Stimulated activated CD8-positive, alpha-beta memory T cell treated with anti-CD3 and anti-CD28 coated beads, Interleukin-4, amount 100 ng/mL, for 48 hours (primary cell): ENCODE measurements at places on chromosomes 7 and 10.

DNA sequence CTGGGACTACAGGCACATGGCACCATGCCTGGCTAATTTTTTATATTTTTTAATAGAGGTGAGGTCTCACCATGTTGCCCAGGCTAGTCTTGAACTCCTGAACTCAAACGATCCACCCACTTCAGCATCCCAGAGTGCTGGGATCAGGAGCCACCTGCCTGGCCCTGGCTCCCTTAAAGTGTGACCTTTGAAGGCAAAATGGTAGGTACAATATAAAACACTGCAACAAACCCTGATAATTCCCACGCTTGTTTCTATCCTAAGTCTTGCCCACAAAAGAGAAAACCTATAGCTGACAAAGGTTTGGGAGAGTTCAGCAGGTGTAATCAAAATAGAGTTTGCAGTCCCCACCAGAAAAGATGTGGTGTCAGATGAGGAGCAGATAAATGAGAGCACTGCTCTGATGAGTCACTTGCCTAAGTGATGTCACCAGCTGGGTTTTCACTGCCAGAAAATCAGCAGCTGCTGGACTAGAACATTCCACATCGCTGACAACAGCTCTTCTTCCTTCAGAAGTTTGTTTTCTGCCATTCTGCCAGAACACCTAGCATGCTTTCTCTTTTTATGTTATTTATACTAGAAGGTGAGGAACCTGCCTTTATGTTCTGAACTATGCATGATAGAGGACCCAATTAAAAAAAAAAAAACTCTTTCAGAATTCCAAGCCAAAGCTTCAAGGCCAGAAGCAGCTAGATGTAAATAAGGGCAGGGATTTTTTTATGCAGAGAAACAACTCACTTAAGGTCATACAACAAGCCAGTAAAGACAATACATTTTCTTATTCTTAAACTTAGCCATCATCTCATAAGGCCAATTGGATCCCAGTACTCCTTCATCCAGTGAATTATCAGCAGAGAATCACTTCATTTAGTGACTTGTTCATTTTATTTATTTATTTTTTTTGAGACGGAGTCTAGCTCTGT is 18.0 kb downstream of the PURB start:
- no peak for DNase-seq

GRCh38 chr7:115047958-115048720 is 126.2 kb downstream of the MDFIC start:
- DNase-seq, result no peak

DNA sequence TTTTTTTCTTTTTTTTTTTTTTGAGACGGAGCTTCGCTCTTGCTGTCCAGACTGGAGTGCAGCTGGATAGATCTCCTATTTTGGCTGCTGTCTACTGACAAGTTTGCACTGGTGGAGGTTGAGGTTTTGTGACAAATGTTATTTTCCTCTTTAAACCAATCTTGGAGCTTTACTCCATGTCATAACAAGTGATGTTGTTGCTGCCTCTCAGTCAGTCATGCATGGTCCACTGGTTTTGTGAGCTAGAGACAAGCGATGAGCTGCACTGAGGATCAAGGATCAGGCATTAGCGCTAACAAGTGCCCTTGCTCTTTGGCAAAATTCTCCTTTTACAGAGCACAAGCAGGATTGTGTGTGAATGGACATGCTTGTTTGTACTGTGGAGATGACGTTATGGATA is 805 bp upstream of the WDFY4 start:
- no peak for DNase-seq

- no peak for DNase-seq
Measured at GRCh38 chr7:73429622-73430505, 3.7 kb upstream of the FZD9 start.

DNA sequence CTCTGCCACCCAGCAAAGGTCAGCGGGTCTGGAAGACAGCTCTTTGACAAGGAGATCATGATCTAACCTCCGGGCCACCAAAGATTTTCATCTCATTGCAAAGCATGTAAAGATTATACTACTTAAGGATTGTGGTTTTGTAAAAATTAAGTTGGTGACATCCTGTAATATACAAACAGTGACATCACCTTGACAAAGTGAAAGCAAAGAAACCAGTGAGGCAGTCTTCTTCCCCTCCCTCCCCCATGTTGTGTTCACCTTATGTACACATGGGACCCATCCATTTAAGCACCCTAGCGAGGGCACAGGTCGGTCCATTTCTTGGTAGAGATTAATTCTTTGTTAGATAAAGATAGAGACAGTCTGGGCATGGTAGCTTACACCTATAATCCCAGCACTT is 3.9 kb downstream of the MDH2 start:
- DNase-seq, result no peak

GRCh38 chr10:80357851-80358125 is 1.2 kb downstream of the DYDC2 start:
- DNase-seq, result no peak

DNA sequence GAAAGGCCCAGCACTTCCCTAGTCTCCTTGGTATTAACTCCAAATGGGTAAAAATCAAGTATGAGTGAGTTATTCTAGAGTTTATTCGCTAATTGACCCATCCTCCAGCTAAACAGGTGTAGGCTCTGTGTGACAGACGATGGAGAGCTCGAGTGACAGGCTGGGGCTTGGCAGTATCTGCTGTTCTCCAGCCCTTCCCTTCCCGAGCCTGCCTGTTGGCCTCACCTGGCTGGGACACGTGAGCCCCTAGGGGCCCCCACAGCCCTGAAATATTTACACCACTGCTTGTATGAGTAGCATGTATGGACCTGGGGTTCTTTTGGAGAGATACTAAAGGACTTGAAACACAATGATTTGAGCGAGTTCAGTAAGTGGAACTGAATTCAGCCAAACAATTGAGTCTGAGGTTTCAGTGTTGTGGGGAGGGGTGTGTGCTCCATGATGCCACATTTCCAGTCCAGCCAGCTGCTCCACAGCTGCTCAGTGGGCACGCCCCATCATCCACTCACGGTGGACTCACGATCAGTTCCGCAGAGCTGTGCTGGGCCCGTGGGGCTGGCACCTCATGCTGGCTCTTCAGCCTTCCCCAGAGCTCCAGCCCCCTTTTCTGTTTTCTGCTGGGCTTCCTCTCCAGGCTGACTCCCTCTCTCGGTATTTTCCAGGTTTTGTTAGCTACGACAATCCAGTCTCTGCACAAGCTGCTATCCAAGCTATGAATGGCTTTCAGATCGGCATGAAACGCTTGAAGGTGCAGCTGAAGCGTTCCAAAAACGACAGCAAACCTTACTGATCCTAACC is 283.0 kb downstream of the USP6NL start:
- DNase-seq, result no peak

DNA sequence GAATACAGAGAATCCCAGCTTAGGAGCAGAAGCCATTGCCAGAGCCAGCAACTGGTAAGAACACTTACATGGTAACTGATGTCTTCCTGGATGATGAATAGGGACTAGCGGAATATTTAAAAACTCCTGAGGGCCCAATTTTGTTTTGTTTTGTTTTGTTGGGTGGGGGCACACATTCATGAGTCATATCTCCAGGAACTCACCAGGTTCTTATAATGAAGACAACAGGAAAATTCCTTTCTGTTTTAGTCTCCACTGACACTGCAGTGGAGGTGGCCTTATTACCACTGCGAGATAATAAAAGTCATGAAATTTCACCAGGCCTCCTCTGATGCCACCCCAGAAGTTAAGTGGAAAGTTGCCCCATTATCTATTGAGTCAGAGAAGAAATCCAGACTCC is 6.6 kb upstream of the CUZD1 start:
- no peak for DNase-seq

DNA sequence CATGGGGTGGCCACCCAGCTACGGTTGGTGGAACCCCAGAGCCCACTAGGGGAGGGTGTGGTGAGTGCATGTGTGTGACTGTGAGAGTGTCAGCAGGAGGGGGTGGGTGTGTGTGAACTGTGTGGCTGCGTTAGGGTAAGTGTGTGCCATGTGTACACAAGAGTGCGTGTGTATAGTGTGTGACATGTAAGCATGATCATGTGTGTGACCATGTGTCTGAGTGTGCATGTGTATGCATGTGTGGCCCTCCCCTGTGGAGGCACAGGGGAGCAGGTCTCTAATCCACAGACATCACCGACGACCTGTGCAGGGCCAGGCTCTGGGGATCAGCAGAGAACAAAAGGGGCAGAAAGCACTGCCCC is 3.5 kb upstream of the CFAP46 start:
- no peak for DNase-seq

DNA sequence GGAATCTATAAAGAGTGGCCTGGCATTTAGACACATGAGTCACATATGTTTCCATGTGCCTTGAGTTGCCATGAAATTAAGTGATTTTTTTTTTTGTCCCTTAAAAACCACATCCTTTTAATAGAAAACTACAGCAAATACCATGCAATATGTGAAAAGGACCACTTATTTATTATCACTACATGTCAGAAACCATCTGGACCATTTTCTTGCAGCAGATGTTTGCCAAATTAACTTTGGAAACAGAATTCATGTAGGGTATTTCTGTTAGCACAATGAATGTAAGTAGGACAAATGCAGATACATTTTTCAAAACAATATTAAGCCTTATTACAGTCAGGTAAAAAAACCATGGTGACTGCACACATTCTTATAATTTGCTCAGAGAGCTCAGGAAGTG is 230.6 kb downstream of the REEP3 start:
- DNase-seq, result no peak

DNA sequence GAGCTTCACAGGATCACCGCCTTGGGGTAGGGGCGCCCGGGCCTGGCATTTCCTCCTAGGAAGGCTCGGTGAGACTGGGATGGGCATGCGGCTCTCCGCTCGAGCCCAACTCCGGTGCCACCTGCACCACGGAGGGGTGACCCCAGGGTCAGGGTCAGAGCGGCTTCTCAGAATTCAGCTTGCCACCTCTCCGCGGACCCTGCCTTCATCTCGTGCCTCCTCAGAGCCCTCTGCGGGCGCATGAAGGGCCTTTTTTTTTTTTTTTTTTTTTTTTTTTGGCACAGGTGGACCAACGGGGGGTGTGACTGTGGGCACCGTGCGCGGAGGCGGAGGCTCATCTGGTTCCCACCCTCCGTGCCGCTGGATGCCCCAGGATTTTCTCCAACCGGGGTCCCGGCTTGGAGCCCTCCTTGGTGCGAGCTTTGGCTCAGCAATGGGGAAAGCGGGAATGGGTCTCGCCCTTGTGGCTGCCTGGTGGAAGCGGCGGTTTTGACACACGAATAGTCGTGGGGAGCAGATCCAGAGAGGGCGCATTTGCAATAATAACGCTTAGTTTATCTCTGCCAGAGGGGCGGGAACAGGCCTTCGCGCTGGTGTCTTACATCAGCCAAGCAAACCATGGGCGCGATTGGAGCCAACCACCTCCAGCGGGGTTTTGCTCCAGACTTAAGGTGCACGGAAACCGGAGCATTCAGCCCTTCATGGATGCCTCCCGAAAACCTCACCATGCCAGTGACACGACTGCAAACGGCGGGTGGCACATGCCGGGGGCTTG is 5.0 kb upstream of the TNRC18 start:
- DNase-seq, result peak; percentile 30

DNA sequence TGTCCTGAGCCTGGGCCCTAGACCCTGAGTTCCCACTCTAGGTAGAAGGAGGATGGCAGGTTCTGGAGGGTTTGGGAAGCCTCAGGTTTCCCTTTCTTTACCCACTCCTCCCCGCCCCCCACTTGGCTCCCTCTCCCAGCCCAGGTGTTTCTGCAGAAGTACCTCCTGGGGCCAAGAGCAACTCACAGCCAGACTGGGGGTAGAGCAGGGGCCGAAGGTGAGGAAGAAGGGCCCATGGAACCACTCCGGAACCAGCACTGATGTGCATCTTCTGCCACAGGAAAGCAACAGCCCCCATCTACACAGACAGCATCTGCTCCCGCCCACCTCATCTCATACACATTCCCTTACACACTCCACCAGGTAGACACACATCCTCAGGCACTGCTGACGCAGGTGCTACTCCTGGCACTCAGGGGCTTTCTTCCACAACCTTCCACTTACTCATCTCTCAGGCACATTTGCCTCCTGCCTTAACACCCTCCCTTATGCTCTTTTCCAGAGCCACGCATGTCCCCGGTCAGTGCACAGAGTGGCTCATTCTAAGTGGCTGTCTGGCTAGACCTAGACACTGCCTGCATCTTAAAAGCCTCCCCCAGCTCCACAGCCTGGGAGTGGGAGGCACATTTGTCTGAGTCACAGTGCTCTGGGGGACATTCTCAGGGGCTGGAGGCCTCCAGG is 1.8 kb downstream of the EPHB6 start:
- no peak for DNase-seq

- DNase-seq, result no peak
Measured at GRCh38 chr7:20514364-20514763, 101.1 kb upstream of the ABCB5 start.

GRCh38 chr7:831596-832166 is 595 bp upstream of the SUN1 start:
- peak; percentile 36 for DNase-seq

DNA sequence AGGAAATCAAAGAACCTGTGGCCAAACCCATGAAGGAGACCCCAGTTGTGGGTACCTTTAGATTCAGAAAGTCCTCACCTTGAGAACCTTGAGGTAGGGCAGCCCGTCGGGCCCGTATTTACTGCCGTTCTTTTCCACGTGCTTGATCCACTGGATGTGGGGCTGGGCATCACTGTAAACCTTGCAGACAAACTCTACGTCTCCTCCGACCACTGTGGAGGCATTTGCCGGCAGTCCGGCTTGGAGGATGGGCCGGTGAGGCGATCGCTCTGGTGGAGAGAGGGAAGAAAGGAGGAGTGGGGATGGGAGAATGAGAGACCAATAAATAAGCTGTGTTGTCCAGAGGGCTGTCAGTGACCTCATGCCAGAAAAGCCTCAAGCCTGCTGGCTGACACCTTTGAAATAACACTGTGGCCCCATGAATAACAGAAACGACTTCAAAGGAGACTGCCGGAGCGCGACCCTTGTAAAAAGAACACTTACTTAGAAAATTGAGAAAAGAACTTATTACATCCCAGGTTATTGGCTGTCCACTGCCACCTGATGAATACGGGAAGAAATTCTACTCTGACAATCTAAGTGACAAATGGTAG is 78.2 kb downstream of the FGFR2 start:
- DNase-seq, result no peak

DNA sequence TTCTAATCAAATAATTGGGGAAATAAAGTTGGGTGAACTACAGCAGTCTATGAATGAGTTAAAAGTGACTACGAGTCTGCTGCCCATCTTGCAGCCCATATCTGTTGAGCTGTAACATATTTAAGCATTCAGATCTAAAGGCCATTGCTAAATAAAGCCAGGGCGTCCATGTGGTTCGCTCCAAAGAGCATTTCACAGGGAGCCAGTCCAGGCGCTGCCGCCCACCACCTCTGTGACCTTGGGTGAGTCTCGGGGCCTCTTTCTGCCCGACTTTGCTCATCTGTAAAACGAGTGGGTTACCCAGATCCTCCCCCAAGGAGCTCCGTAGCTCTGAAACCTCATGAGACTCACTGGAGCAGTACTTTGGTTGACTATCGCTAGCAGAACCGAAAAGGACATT is 223.1 kb downstream of the CUX1 start:
- no peak for DNase-seq

GRCh38 chr10:77195101-77195500 is 442.5 kb downstream of the KCNMA1 start:
- no peak for DNase-seq
